Anterior cingulate cortex (tissue), 58 donors: ENCODE measurements at places on chromosomes 7 and 10.

DNA sequence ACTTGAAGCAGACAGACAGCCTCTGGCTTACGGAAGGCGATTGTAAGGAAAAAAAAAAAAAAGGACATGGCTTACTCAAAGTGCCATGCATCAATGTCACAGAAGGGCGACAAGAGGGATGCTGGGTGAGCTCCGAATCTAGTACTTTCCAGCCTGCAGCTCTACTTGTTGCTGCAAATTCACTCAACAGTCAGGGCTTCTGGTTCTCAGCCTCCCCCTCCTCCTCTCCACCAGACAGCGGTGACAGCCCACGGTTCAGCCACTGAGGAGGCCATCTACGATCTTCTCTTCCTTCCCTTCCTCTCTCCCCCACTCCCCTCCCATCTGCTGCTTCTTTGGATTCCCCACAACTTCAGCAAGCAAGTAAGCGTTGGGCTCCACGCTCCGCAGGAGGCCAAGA lies 63.5 kb downstream of the PRKAG2 start:
- no peak for DNase-seq

DNA sequence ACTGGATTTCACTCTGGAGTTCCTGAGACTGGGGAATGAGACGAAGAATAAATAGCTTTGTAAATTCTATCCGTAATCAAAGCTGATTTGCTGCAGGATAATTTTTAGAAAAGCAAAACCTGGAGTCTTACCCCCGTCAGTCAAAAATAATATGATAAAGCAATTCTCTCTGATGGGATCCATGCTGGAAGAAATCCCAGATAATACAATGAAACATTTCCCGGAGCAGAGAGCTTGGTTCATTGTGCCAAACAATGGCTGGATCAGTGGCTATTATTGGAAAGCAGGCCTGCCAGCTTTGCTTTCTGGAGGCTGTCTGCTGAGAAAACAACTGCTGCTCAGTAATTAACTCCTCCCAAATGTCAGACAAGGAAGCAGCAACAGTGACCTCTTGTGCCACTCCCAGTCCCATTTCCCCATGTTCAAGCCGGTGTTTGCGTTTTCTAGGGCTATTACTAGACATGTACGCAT lies 609.4 kb upstream of the PCDH15 start:
- DNase-seq, result peak; percentile 20

GRCh38 chr10:101014230-101014884 lies 14.7 kb downstream of the LZTS2 start:
- DNase-seq, result peak; percentile 78

DNA sequence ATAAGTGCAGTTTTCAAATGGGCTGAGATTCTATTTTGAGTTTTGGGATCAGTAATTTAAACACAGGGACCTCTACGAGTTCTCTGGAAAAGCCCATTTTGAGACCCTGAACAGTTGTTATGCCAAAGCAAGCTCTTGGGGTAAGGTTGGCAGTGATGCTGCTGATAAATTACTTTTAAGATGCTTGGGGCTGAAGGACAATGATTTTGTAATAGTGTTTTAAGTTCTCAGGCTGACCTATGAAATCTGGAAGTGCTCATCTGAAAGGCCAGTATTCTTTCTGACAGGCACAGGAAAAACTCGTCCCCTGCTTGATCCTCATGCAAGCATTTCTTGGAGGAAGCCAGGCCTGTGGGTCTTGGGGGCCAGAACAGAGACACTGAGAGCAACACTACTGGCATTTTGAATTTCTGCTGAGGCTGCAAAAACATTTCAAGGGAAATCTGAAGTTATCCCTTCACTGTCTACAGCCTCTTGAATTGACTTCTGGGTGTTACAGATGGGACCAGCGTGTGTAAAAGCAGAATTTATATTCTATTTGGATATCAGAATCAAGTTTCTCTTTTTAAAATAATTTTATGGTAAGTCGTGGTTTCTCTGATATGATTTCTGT lies 79.7 kb downstream of the AUTS2 start:
- no peak for DNase-seq

DNA sequence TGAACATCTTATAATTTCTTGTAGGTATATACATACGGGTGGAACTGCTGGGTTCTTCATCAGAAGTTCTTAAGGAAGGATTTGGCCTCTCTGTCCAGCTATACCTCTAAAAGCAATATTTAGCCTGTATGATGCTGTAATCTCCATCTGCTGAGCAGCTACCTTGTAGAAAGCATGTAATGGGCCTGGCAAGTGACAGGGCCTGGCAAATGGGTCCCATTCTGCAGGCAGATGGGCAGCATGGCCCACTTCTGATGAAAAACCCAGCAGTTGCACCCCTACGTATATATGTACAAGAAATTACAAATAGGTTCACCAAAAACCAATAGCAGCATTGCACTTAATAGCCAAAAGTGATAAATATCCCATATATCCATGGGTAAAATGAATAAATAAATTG lies 9.0 kb downstream of the PLPP4 start:
- no peak for DNase-seq

DNA sequence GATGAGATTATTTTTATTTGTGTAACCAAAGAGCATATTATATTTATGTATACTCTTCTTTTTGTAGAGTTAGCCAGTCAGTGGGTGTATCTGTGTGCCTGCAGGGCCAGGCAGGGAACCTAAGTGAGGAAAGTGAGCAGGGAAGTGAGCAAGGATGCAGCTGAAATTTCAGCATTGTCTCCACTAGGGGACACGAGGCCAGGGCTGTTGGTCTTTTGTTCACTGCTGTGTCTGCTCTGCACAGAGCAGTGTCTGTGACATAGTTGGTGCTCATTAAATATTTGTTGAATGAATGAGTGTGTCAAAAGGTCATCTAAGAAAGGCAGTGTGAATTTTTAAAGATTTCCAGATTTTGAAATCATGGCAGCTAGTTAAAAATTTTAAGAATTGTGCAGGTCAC lies 51.8 kb downstream of the SUGCT start:
- no peak for DNase-seq

DNA sequence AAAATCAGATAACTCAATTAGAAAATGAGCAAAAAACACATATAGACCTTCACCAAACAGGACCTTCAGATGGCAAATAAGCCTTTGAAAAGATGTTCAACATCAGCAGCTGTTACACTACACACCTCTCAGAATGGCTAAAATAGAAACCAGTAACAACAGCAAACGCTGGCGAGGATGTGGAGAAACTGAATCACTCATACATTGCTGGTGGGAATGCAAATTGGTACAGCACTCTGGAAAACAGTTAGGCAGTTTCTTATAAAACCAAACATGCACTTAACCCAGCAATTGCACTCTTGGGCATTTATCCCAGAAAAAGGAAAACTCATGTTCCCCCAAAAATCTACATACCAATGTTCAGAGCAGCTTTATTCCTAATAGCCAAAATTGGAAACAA lies 37.7 kb upstream of the SMARCD3 start:
- DNase-seq, result no peak

- DNase-seq, result no peak
These were observed 177.3 kb upstream of the ZNF32 start for GRCh38 chr10:43825984-43826383.

DNA sequence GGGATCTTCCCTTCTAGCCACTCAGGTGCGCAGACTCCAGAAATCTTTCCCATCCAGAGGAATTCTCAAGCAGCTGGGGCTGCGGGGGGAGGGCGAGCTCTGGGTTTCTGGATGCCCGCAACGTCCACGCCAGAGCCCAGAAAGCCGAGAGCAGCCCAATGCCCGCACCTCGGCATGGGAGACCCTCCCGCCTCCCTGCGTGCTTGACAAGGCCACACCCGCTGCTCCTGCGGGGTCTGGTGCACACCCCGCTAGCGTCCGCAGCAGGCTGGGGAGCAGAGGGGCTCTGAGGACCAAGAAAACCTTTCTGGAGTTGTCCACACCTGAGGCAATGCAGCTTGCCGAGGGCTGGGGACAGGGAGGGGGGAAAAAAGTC lies 66.2 kb downstream of the SLC29A4 start:
- no peak for DNase-seq

GRCh38 chr10:79417266-79417665 lies 28.2 kb downstream of the ZCCHC24 start:
- DNase-seq, result no peak

- DNase-seq, result no peak
These were observed 1.9 kb downstream of the PIK3AP1 start for GRCh38 chr10:96718304-96718990.

GRCh38 chr7:25619963-25620799 lies 391.9 kb upstream of the NPVF start:
- no peak for DNase-seq

- DNase-seq, result no peak
These were observed 419.9 kb upstream of the PCDH15 start for GRCh38 chr10:55220975-55221374.

GRCh38 chr7:158126661-158127060 lies 461.0 kb downstream of the PTPRN2 start:
- DNase-seq, result no peak

GRCh38 chr7:36188266-36188665 lies 35.2 kb downstream of the EEPD1 start:
- no peak for DNase-seq

DNA sequence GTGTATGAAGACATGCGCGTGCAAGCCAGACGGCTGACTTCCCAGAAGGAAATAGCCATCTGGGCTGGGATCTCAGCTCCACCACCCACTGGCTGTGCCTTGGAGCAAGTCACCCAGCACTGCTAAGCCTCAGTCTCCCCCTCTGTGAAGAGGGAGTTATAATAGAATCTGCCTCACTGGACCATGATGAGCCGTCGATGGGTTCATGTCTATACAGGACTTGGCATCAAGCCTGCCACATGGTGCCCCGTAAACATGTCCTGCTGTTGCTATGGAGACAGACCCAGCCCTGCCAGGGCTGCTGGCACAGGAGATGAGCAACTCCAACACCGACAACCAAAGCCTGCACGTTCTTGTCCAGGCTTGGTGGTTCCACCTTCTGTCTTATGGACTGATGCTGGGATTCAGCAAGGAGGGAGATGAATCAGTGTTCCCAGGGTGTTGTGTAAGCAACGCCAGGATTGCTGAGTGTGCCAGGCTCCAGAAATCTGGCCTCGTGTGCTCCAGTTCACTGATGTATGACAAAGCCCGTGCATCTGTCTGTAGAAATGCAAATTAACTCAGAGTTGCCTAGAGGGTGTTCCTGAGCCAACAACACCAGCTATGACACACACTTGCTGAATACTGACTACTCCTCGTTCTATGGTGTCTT lies 5.6 kb downstream of the GPR15LG start:
- DNase-seq, result peak; percentile 27

GRCh38 chr10:47056247-47056510 lies 145.0 kb downstream of the PTPN20 start:
- DNase-seq, result no peak

GRCh38 chr7:75639886-75640190 lies 98.9 kb downstream of the HIP1 start:
- DNase-seq, result no peak

DNA sequence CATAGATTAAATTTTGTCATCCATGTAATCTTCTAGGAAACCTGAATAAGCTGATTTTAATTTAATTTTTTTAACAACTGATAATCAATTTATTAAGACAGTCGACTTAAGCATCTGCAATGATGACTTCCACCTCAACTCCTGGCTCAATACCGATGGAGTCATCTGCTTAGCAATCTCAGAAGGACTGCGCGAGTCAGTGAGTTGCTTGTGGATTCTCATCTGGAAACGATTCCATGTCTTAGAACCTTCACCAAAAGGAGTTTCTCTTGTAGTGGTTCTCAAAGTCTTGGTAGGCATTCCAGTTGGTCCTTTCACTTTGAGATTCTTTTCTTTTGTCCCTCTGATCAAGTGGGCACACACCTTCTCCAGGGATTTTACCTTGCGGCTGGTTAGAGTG lies 85.5 kb downstream of the XRCC2 start:
- no peak for DNase-seq

DNA sequence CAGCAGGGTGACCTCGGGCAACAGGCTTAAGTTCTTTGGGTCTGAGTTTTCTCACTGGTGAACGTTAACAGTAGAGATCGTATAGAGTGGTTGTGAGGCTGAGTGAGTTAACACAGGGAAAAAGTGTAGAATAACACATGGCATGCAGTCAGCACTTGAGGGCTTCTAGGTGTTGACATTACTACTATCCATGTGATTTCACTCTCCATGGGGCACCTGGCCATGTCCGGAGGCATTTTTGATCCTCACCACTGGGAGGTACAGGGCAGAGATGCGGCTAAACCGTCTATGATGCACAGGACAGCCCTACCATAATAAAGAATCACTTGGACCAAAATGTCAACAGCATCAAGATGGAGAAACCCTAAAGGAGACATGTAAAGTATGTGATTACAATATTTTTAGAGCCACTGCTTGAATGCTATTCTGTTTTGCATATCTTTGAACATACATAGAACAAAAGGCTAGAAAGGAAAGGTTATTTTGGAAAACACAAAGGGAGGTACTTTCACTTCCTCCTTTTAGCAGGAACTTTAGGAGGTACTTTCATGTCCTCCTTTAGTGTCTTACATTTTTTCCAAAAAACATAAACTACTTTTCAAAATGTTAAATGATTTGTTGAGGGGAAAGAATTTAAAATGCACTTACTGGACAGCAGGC lies 44.3 kb downstream of the NOD1 start:
- no peak for DNase-seq

GRCh38 chr10:100810835-100811116 lies 65.4 kb downstream of the PAX2 start:
- no peak for DNase-seq

- DNase-seq, result no peak
These were observed 48.9 kb downstream of the PYROXD2 start for GRCh38 chr10:98366062-98366530.

DNA sequence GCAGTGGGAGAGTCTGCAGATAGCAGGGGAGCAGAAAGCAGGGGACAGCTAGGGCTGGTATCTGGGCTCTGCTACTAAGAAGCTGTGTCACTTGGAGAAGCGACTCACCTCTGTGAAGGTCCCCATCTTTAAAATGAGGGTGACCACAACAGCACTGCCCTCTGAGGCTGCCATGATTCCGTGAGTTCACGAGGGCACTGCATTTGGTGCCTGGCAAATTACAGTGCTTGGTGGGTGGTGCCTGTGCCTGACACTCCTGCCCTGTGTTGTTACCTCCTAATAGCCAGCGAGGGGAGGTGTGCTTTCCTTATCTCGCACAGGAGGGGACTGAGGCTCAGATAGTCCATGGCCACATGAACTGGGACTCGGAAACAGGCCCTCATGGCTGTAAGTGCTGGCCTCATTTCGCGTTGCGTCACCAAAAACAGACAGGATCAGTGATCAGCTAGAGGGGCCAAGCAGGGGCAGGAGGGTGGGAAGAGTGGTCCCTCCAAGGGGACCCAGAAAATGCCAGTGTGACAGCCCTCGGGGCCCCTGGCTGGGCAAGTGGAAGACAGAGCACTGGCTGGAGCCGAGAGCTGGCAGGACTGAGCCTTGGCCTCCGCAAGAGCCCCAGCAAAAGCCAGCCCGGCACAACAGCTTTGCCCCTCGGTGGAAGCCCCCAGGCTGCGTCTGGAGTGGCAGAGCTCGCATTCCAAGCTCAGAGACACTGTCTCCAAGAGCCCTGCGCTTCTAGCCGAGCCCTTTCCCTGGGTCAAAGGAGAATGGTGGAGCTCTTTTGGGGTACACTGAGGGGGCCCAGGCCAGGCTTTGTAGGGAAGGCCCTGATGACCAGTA lies 17.3 kb upstream of the BNIP3 start:
- no peak for DNase-seq

- DNase-seq, result no peak
These were observed 515.6 kb downstream of the INHBA start for GRCh38 chr7:41187322-41187721.
